ENCODE measurements at places on chromosomes 5 and 9. TPM values are rescaled to one million over a fixed set of nuclear protein-coding genes. Genes with fewer than 3 reads are reported as not detected.

The SPATA31E1 gene
- not detected for total RNA-seq

The C5orf52 gene
- total RNA-seq = not detected

The CDC20B gene
- 0.13 TPM for total RNA-seq

The KCNV2 gene
- total RNA-seq = not detected

The ENTREP1 gene
- not detected for total RNA-seq

The GABRP gene
- not detected for total RNA-seq

The CDX1 gene
- not detected for total RNA-seq

The ZNF618 gene
- total RNA-seq = 0.15 TPM

The NMUR2 gene
- not detected for total RNA-seq

The ARL15 gene
- 13.5 TPM for total RNA-seq

The HNRNPA0 gene
- 24.6 TPM for total RNA-seq

Data from activated CD4-positive, alpha-beta memory T cell treated with anti-CD3 and anti-CD28 coated beads, Interleukin-2, amount 10 ng/mL, durations not matched to agents 7 days and 5 days (primary cell).